Activated CD4-positive, CD25-positive, alpha-beta regulatory T cell (primary cell): ENCODE measurements at places on chromosomes 4 and X.

DNA sequence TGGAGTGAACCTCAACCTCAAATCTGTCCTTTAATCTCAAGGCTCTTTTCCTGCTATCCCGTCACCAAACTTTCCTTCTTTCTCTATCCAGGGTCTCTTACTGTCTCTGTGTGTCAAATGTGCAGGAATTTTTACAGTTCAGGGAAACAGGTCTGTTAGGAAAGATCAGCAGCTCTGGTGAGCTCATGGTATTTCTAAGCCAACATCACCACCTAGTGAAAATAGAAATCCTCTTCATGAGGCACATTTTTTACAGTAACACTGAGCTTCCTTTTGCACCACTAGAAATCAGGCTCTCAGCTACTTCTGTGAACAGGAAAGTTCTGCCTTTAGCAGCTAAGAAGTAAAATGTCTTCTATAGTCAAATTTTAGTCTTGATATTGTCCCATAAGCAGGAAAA, 39.6 kb downstream of the NUDT11 start:
- no peak for DNase-seq

- DNase-seq: no peak
Measured at GRCh38 chrX:23589496-23589895, 77.8 kb upstream of the PRDX4 start.

GRCh38 chr4:145279122-145279960, 99.0 kb upstream of the OTUD4 start:
- DNase-seq: no peak

DNA sequence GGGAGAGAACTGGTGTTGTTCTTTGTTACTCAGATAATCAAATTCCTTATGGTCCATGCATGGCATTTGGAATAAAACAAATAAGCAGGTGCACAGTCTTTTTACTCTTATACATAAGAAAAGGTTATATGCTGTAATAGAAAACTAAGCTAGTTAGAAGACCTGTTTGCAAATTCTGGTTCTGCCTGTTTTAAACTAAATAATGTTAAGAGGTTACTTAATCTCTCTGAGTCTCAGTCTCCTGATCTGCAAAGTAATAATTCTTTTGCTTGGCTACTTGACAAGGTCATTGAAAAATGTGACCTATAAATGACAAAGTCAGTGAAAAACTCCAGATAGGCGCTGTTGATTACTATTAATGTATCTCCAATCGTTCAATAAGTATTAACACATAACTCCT, 42.5 kb upstream of the ANXA3 start:
- DNase-seq: no peak

- no peak for DNase-seq
Measured at GRCh38 chr4:82753725-82754410, 44.7 kb downstream of the SCD5 start.

DNA sequence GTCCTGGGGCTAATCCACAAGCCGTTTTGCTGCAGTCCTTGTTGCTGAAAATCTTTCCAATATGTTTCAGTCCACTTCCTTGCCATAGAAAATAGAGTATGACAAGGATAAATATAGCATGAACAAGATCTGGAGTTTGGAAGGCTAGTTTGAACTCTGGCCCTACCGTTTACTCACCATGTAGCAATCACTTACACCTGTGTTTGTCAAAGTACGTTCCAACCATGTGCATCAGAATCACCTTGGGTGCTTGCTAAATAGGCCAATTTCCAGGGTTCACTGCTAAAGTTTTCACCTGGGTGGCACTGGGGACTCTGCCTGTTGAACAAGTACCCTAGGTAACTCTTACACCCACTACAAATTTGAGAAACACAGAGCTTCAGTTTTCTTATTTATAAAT, 188.9 kb downstream of the ENOX2 start:
- no peak for DNase-seq

- DNase-seq: peak; percentile 4
Measured at GRCh38 chrX:80808881-80809411, 731 bp downstream of the BRWD3 start.

- DNase-seq: no peak
Measured at GRCh38 chr4:31069151-31069550, 349.0 kb downstream of the PCDH7 start.
